ENCODE measurements at places on chromosomes 6 and 20.
A peak's percentile ranks its signal among the peaks of the same experiment; 100 is the strongest.

DNA sequence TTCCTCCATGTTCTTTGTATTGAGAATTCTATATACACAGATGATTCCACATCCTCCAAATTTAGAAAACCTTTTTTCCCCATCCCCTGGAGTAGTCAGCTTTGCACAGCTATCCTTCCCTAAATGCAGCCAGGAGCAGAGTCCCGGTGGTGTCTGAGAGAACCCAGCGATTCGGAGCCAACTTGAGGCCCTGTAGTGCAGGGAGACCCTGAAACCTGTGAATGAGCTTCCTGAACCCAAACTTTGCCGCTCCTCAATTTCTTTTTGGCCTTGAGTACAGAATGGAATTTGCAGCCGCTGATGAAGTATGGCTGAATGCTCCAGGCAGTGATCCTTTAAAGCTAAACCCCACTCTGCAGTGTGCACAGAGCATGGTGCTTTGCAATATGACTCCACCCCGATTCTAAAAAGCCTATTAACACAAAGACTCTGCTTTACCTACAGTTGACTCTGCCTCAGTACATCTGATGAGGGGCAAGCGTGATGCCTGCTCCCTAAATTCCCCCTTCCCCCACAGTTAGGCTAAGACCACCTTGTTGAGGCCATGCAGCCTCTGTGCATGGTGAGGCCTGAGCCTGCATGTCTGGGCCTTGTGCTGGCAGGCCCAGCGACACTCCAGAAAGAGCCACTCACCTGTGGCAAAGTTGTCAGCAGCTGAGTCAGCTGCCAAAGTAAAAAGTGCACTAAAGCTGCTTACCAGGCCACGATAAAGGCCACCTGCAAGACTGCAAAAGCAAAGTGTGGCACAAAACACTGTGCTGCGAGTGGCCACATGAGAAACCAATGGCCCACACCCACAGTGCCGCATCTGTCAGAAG, 82.1 kb downstream of the PLEKHG1 start:
- DNase-seq = no peak

GRCh38 chr6:136011475-136011874, 160.0 kb downstream of the PDE7B start:
- no peak for DNase-seq

- no peak for DNase-seq
These were observed 72.0 kb downstream of the EFCAB8 start for GRCh38 chr20:32930701-32931100.

DNA sequence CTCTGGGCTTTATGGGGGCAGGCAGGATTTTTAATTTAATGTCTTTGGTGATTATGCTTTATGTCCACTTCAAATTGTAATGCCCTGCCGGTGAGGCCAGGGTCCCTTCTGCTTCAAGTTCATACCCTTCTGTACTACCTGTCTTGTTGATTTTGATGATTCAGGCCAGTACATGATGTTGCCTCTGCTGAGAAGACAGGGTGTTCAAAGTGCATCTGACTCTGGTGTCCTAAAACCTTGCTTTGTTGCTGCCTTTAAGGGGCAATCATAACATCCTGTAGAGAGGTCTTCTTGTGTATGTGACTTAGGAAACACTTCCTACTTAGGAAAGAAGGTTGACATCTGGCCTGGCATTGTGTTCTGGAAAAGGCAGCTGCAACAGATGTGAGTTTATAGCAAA, 113.2 kb downstream of the TMEM170B start:
- no peak for DNase-seq

DNA sequence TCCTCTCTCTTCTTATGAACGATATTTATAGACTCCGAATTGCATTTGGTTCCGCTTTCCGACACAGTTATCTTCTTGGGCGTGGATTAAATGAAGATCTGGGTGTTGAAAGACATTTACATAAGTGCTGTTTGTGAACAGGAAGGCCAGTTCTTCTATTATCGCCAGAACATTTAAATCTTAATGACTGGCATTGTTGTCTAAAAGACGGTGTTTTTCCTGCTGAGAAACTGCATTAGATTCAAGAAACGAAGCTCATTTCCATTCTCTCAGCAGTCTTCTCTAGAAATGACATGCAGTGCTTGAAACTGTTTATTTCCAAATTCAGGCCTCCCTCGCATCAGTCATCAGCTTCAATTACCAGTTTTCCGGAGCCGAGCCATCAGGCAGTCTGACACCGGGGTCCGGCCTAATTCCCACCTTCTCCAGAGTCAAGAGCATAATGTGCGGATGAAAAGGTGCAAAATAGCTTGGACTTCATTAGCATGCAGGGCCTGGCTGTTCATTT, 16.0 kb downstream of the LINC00237 start:
- no peak for DNase-seq

GRCh38 chr20:44388466-44389023, 33.0 kb downstream of the HNF4A start:
- peak; percentile 36 for DNase-seq

GRCh38 chr6:89144354-89144906, 1.4 kb upstream of the PM20D2 start:
- DNase-seq = no peak

DNA sequence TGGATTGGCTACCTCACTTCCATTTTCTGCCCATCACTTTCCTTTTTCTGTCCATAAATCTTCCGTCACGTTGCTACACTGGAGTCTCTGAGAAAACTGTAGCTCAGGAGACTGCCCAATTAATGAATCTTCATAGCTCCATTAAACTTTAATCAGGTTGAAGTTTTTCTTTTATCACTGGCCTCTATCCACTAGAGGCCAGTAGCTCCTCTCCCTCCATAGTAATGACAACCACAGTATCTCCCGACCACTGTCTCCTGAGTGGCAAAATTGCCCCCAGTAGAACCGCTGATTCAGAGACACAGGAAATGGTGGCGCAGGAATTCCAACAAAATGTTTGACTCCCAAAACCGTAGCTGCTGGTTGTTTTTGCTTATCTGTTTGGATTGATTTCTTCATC, 18.4 kb upstream of the DOK5 start:
- no peak for DNase-seq

DNA sequence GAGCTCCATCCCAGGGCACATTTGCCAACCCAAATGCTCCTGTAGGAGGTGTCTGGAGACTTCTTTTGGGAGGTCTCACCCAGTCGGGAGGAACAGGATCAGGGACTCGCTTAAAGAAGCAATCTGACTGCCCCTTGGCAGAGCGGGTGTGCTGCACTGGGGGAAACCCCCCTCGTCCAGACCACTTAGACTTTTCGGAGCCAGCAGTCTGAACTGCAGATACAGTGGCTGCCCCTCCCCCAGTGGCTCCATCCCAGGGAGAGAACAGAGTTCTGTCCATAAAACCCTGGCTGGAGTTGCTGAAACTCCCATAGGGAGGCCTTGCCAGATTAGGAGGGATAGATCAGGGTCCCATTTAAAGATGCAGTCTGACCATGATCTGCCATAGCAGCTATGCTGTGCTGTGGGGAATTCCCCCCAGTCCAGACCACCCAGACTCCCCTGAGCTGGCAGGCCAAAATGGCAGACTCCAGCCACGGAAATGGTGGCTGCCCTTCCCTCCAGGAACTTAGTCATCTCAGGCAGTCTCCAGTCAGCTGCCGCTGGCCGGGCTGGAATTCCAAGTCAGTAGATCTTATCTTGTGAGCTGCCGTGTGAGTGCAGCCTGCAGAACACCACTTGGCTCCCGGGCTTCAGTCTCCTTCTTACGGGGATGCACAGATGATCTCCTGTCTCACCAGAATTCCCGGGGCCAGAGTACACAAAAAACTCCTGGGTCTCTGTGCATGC, 278.1 kb upstream of the SASH1 start:
- no peak for DNase-seq

GRCh38 chr6:131954059-131954774, 3.0 kb upstream of the CCN2 start:
- no peak for DNase-seq

DNA sequence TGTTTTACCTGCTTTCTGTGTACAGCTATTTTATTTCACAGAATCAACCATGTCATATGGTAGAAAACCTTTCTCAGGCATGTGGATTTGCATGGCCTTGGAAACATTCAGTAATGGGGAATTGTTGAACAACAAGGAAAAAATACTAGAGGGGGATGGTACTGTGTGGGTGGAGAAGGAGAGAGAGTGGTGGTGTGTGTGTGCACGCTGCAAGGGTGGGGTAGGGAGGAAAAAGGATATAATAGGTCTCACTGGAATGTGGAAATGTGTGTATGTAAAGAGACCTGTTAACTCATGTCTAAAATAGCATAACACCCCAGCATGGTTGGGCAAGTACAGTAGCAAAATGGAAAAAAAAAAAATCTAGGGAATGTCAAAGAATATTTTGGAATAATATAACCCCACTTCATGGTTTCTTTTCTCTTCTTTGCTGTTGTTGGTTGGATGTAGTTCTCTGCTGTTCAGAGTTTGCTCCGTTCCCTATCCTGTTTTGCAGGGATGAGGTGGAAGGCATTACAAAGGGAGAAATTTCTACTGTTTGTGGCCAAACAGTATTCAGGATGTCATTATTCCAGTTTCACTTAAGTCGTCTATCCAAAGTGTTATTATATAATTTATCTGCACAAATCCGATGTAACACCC, 93.9 kb upstream of the CITED2 start:
- no peak for DNase-seq

DNA sequence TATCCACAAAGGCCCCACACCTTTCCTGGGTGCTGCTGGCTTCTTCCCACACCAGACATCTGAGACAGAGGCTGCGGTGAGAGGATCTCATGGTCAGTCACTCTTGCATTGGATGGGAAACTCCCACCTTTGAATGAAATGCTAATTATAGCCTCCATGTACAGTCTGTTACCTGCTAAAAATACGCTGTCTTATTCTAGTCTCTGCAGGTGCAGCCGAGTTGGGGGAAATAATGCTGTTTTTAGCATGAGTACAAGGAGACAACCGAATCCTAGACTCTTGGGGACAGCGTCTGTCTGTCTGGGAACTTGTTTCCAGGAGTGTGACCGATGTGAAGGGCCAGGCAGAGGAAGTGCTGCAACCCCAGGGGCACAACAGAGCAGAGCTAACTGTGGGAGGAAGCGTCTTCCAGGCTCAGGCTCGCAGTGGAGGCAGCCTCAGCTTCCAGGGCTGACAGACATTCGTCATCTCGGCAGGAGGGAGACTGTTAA, 286.2 kb downstream of the PREX1 start:
- no peak for DNase-seq

DNA sequence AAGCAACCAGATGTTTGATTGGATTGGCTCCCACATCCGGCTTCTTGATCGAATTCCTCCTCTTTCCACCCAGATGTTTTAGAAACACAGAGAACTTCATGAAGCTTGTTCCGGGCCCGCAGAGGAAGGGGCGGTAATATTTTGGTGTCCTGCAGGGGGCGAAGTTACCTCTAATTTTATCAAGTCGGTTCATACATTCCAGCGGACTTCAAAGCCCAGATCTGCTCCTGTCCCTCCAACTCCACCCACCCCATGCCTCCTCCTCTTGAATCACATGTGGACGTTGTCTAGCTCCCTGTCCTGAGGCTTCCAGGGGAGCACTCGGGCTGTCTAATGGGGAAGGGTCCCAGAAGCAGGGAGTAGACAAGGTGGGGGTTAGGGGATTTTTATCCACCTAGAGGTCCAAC, 2.9 kb upstream of the BMP6 start:
- DNase-seq = no peak

- DNase-seq = no peak
These were observed 239.0 kb upstream of the KCNQ5 start for GRCh38 chr6:72382602-72383529.
